Neural progenitor cell (in vitro differentiated cells): ENCODE measurements at places on chromosomes 7 and 10.

DNA sequence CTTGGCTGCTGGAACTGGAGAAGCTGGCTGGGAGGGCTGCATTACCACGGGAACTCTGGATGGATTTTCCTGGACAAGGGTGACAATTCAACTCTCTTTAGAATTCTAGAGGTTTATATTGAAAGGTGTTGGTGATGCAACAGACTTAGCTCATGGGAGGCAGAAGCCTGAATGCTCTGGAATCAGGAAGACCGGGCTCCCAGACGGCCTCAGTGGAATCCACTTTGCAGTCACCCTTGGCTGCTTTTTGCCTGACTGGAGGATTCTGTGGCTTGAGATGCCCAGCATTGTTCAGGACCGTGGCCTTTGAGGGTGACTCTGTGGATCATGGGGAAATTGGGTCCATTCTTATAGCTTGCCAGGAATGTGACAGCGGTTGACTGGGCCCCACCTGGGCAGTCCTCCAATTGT is 32.3 kb downstream of the PYROXD2 start:
- DNase-seq = no peak

DNA sequence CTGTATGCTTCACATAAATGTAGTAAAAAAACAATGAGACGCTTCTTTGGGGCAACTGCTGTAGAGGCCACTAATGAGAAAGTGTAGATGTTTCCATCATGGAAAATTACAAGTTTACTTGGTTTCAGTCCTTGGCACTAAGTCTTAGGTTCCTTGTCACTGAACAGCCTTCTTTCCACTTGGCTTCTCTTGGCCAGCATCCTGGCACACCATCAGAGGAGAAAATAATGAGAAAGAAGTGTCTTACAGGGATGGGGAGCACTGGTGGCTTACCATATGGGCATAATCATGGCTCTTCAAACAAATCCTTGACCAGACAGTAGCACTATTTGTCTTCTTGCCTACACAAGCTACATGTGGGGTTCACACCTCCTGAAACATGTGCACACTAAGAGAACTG is 22.5 kb upstream of the SH3PXD2A start:
- no peak for DNase-seq

DNA sequence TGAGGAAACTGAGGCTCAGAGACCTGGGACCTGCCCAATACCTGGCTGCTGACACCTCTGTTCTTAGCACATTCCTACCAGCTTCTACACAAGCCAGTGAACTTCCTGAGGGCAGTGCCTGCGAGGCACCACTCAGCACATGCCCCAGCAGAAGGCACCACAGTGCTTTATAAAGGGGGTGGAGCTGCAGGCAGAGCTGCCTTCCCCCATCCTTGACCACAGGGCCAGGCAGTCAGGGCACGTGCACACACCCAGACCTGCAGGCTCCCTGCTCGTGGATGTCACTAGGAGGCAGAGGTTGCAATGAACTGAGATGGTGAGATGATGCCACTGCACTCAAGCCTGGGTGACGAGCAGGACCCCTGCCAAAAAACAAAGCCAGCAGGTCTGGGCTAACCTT is 39.2 kb upstream of the TUBB8 start:
- no peak for DNase-seq

- DNase-seq = peak; percentile 81
These were observed 232.5 kb downstream of the SKIDA1 start for GRCh38 chr10:21292763-21293517.

GRCh38 chr10:21363092-21363730 is 162.3 kb downstream of the SKIDA1 start:
- no peak for DNase-seq

GRCh38 chr7:70071766-70072165 is 473.5 kb downstream of the AUTS2 start:
- no peak for DNase-seq

- DNase-seq = no peak
These were observed 72.6 kb upstream of the NFKB2 start for GRCh38 chr10:102322914-102323313.

- no peak for DNase-seq
These were observed 131.8 kb downstream of the GFRA1 start for GRCh38 chr10:116141246-116141645.

DNA sequence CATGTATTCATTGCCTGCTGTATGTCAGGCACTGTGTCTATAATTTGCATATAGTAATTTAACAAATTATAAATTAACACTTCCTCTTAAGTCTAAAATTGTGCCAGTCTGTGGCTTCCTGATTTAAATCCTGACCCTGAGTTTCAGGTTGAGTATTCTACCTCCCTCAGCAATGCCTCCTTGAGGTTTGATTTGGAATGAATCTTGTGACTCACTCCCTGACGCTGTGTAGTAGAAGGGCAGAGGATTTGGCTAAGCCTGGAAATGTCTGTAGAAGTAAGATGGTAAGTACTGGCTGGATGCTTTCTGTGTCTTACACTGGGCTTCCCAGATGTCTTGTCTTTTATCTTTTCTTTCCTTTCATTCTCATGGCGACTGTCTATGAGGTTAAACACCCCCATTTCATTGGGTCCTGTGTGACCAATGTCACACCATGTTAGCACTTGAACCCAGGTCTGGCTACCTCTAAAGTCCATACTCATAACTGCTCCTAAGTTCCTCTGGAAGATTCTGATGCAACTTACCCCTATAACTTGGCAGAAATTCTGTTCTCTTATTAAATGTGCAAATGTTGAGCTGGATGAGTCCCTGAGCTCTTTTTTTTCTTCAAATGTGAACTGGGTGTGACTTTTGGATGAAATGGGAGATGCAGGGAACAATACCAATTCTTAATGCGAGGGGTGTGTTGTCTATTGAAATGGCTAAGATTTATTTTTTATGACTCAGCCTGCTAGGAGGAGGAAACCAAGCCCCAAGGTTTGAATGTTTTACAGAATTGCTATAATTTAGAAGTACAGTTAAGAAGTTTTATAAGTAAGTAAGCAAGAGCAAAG is 48.5 kb downstream of the PLCE1 start:
- DNase-seq = no peak

DNA sequence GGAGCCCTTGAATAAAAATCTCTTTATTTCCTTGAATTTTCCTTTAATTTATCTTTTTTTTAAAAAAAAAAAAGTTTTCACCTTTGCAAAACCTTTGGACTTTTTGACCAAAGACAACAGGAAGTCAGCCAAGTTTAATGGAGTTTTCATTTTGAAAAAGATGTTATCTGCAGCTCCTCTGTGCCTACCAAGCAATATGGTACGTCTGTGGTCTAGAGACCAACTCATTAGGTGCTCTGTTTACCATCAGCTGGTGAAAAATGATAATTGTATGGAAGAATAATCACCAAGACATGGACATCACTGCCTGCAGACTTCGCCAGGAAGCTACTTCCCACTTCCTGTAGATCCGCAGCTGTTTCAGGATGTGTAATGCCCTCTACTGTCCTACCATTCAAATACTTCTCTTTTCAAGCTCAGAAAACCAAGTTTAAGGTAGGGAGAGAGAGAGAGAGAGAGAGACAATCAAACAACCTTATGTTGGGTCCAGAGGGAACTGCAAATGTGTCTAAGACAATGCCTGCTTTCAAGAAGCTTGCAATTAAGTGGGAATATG is 18.7 kb downstream of the PLXNA4 start:
- no peak for DNase-seq

DNA sequence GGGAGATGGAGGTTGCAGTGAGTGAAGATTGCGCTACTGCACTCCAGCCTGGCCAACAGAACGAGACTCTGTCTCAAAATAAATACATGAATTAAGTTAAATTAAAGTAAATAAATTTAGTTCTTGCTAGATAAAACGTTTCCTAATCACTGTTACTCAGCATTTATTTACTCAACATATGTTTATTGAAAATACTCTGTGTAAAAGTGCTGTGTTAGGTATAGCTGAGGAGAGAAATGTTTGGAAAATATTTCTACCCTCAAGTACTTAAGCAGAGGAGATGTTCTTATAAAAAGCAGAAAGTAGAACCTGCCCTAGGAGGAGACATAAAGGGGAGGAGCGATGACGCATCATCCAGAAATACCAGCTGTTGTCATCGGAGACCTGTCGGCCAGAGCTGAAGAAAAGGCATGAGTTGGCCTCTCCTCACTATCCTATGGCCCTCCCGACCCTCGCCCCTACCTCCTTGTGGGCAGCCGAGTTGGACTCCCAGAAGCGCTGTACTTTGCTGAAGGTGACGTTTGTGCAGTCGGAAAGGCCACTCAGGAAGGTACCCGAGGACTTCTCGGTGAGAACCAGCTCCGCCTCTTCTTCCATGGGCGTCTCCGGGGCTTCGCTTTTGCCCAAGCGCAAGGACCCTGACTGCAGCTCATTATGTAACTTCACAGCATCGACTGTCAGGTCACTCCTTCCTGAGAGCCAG is 1.1 kb downstream of the RRP12 start:
- DNase-seq = peak; percentile 32

DNA sequence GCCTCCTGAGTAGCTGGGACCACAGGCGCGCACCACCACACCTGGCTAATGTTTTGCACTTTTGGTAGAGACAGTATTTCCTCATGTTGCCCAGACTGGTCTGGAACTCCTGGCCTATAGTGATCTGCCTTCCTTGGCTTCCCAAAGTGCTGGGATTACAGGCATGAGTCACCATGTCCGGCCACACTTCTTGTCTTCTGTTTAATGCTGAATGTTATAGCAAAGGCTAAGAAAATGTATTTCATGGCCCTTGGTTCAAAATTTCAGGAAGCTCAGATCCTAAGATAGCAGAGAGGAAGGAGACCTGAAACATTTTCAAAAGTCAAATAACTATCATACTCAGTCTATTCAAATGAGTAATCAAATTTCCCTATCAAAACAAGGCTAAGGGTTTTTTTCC is 229.6 kb downstream of the BAMBI start:
- no peak for DNase-seq

GRCh38 chr7:73904219-73905137 is 43.5 kb downstream of the TMEM270 start:
- no peak for DNase-seq

- no peak for DNase-seq
These were observed 500.1 kb downstream of the ETV1 start for GRCh38 chr7:13489386-13489785.

DNA sequence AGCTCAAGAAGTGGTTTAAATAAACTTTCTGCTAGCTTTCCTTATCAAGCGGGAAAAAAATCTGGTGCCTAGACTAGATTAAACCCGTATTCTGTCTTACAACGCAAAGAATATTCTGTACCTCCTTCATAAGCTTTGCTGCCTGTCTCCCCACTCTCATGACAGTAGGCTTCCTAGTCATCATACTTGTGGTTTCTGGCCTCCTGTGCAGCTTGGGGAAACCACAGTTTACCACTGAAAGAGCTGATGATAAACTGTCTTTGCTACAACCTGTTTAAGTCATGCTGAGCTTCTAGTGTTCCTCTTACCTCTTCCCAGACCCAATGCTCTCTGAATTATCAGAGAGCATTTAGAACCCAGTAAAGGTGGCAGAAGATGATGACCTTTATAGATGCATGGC is 55.0 kb downstream of the PODXL start:
- no peak for DNase-seq

GRCh38 chr7:4712281-4713182 is 30.4 kb downstream of the FOXK1 start:
- no peak for DNase-seq

GRCh38 chr10:97915346-97916131 is 65.9 kb downstream of the GOLGA7B start:
- DNase-seq = no peak

DNA sequence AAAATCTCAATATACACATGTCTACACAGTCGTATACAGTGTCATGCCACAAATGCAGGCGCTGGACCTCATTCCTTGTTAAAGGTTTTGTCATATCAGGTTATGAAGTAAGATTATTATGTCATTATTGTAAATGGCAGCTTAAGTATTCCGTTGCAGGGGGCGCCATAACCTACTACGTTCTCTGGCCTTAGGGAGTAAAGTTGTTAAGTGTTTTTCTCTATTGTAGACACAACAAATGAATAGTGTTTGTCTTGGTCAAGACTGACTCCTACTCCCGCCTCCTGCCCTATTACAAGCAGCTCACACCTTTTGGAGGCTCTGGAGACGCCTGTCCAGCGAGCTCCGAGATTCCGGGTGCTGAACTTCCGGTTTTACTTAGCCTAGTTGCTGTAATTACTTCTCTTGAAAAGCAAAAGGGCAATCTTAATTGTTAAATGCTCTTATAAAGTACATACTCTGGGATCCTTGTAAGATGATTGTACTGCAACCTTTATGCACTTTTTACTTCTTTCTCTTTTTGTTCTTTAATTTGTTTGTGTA is 994 bp downstream of the GATAD1 start:
- peak; percentile 26 for DNase-seq

- DNase-seq = peak; percentile 42
These were observed 123.1 kb upstream of the ADO start for GRCh38 chr10:62681211-62681940.

DNA sequence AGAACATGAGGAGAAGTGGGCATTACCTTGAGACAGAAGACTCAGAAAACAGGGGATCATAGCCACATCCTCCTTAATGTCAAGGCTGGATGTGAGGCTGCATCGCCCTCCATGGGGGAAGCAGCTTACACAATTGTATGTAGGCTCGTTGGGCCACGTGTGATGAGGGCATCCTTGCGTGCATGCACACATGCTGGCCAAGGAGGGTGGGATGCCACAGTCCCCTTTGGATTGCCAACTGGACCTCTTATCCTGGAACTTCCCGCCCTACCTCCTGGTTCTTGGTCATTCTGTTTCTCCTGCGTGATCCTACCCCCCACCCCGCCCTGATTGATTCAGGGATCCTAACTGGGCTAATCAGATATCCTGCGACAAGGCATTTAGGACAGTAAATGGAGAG is 102.0 kb downstream of the PRKAG2 start:
- no peak for DNase-seq

DNA sequence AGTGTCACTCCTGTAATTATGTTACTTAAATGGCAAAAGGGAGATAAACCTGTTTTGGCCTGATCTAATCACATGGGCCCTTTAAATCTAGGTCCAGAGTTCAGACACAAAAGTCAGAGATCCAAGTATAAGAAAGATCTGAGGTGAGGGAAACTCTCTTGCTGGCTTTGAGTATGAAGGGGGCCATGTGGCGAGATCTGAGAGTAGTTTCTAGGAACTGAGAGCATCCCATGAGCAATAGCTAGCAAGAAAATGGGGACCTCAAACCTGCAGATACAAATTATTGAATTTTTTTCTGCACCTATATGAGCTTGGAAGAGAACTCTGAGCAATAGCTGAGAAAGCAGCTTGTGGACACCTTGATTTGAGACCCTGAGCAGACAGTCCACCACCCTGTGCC is 27.6 kb downstream of the ANKRD7 start:
- DNase-seq = no peak

DNA sequence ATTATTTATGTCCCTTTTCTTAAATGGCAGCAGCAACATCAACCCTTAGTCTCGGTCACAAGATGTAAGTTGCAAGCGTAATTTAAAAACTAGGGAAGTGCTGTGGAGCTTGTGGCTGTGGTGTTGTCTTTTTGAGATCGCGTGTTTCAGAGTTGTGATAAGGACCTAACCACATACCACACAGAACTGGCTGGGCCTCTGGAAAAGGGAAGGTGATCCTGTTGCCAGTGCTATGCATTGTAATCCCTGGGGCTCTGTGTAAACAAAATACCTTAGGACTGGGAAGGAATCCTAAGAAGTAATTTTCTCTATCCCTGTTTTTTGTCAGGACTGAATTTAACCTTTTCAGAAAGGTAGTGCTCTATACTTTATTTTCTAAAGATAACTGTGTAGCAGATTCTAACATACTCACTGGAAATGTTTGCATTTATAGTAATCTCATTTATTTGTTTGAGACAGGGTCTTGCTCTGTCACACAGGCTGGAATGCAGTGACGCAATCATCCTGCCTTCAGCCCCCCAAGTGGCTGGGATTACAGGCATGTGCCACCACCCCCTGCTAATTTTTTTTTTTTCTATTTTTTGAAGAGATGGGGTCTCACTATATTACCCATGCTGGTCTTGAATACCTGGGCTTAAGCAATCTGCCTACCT is 60.4 kb downstream of the INPP5F start:
- peak; percentile 76 for DNase-seq
